ENCODE measurements at places on chromosomes 2 and 18.

- peak; percentile 6 for DNase-seq
These were observed 64.6 kb downstream of the NEB start for GRCh38 chr2:151669585-151670081.

- no peak for DNase-seq
These were observed 208.7 kb downstream of the TWIST2 start for GRCh38 chr2:239056611-239057010.

DNA sequence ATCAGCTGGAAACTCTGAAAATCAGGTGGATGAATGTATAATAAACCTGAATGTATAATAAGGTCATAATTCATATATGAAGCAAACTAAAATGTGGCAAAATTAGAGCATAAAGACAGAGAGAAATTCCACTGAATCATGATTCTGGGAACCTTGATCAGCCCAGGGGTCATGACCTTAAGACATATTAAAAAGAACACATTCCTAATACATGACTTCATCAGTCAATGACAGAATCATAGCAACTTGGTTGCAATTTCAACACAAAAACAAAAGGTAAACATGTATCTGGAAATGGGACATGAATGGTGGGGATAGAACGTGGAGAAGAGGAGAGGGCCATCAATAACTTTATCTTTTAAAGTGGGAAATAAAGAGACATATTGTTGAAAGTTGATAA, 17.6 kb downstream of the AFF3 start:
- DNase-seq = no peak

DNA sequence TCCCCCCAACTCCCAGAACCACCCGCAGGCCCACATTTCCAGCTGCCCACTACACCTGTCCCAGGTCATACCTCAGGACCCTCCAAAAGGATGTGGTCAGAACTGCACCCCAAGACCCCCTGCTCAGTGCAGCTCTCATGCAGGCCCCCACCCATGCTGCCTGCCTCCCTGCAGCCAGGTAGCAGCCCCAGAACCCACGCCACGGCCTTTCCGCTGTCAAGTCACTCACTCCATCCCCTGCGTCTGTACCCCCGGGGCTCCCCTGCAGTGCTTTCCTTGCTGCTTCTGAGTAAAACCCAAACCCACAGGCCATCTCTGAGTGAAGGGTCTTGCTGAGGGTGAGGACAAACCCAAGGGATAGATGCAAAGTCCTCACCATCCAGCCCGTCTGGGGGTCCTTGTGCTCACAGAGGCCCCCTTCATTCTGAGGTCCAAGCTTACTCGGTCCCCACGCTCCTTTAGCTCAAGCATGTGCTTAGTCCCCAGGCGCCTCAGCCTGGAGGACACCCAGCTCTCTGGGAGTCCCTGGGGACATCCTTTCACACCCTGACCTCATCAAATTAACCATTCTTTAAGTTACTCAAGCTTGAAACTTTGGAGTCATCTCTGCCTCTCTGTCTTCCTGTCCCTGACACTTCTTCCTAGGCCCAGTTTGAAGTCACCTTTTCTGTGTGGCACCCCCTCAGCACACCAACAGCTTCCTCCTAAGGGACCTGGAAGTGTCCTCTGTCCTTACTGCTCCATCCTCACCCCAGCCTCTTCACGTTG, 130.1 kb downstream of the SMAD7 start:
- no peak for DNase-seq

- DNase-seq = no peak
These were observed 32.2 kb downstream of the DOK6 start for GRCh38 chr18:69432847-69433246.

GRCh38 chr2:1567556-1568344, 154.5 kb downstream of the TPO start:
- DNase-seq = no peak

DNA sequence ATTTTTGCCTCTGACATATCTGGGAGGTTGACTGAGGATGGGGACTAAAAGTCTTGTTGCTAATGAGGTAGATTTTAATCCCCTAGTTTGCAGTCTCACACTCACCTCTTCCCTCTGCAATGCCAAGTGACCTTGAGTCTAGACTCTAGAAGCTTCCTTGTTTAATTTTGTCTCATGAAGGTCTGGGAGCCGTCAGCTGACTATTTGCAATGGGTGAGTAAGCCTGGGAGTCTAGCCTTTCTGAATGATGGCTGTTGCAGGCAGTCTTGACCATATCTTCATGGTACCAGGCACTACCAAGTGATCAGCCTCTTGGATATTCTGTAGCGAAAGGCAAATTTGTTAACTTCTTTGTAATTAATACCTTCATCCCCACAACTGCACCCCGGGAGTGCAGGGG, 61.2 kb downstream of the ARHGAP15 start:
- no peak for DNase-seq

- no peak for DNase-seq
These were observed 83.1 kb downstream of the NBEAL1 start for GRCh38 chr2:203097735-203098134.

- no peak for DNase-seq
These were observed 37.2 kb upstream of the EVA1A start for GRCh38 chr2:75597949-75598348.

- no peak for DNase-seq
These were observed 512 bp downstream of the FAP start for GRCh38 chr2:162242586-162243280.

DNA sequence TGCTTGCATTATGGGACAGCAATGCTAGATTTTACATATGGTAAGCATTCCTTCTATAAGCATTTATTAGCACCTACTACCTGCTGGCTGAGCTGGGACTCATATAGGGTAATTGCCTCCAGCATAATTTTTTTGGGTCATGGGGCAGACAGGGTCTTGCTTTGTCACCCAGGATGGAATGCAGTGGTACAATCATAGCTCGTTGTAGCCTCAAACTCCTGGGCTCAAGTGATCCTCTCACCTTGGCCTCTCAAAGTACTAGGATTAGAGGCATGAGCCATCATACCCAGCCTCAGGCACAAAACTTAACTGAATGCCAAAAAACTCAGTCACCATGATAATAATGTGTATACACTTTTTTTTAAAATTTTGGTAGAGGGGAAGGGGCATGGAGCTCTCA, 35.3 kb downstream of the TMEM237 start:
- DNase-seq = no peak

- DNase-seq = no peak
These were observed 798.5 kb downstream of the TRIB2 start for GRCh38 chr2:13515254-13515653.

DNA sequence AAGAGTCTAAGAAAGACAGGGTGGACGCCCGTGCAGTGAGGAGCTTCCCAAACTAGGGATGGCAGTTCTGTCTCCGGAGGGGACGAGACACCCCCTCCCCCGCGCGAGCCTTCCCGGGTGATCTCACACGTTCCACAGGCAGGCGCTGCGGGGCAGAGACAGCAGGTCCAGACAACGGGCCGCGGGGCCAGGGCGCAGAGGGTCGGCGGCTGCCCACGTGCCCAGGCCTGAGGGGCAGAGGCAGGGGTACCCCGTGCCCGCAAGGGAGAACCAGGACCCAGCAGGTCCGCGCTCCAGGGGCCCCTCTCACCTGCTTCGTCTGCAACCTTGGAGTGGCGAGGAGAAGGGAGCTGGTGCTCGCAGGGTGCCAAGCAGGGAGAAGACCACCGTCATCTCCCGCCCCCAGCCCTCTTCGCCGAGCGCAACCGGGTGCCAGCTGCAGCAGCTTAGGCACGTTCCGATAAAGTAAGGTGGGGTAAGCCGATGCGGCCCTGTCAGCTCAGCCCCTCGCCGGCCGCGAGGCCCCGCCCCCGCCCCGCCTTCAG, at the start of gene GPR155:
Gene GPR155 (minus strand): TSS at position 467 of the 545 bp plus-strand sequence. CDS start 5,073 bp downstream, outside the sequence.
- no peak for DNase-seq

DNA sequence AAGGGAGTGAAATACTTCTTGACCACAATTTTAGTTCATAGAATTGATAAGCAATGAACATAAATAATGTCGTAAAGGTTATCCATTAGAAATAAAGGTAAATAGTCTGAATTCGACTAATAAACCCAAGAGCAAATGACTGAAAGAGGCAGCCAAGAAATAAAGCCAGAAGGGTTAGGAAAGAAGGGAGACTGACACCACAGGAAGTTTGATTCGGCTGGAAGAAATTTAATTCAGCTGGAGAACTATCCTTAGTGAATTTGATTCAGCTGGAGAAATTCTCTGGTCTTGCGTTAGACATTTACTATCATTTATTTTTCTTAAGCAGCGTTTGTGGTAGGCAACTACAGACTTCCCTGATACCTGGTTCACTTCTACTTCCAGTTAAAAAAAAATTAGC, 429.6 kb downstream of the PID1 start:
- DNase-seq = no peak

DNA sequence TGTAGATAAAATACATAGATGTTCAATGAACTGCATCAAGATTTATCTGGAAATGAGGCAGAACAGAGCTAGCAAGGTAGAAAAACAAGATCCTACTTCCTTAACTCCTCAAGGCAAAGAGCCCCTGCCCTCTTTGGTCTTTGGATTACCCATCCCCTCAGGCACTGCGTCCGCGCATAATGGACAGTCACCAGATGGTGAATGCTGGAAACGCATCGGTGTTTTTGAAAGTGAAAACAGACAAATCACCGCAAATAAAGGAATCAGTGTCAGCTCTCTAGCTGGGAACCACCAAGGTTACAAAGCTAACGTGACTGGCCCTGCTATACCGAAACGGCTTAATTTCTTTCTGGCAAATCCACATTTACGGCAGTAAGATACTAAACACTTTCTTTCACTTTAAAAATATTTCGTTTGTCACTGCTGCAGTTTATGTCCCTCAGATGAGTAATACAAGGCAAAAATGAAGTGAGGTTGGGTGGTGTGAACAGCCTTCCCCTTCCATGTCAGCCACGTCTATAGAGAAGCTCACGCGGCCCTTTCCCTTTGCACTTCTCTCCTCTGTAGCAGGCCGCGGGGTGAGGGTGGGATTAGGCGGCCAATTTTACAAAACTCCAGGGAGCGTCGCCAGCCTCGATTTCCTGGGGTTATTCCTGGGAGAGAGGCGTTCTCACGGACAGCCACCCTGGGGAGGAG, 627 bp upstream of the GALR1 start:
- no peak for DNase-seq

DNA sequence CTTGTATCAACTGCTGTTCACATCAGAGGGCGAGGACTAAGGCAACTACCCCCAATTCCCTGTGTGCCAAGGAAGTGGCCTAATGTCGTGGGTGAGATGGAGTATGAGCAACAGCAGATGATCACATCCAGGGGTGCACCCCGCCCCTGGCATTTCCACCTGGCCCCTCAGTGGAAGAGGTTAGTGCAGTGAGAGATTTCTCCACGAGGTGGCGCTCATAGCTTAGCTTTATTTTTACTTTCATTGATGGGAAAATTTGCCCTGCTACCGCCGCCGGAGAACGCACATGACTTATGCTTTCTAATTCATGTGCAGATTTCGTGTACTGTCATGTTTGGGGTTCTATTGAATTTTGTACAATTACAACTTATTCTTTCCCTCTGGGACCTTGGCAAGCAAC, 470.6 kb upstream of the MEX3C start:
- no peak for DNase-seq

DNA sequence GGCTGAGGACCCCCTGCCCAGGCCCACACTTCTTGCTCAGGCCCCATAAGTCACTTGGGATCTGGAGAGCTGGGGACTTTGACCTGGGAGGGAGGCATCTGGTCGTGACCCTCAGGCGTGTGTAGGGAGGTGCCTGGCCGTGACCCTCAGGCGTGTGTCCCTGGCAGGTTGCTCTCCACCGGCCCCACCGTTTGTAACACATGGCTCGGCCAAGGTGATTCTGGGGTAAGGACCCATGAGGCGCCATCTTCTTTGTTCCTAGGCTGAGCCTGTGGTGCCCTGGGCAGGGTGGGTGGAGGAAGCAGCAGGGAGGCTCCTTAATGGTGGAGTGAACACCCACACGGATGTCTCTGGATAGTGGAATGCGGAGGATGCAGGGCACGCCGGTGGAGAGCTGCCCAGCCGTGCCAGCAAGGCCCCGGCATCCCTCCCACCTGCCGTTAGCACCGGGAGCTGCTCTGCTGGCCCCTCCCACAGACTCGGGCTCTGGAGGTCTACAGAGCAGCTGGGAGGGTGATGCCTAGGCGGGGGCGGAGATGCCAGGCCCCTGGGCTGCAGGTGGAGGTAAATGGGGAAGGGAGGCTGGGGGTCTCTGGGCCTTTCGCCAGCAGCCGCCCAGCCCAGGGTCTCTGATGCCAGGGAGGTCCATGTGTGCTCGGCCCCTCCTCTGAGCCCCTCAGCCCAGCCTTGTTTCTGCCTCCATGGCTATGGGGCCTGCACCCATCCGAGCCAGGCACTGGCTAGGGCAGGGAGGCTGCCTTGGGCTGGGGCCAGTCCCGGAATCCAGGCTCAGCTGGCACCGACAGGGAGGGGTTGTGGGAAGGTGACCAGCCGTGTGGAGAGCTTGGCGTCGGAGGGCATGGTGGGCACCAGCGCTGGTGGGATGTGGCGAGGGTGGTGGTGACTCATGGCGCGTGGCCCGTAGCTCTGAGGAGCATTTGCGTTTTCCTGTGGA, 1.1 kb upstream of the GAL3ST2 start:
- no peak for DNase-seq

DNA sequence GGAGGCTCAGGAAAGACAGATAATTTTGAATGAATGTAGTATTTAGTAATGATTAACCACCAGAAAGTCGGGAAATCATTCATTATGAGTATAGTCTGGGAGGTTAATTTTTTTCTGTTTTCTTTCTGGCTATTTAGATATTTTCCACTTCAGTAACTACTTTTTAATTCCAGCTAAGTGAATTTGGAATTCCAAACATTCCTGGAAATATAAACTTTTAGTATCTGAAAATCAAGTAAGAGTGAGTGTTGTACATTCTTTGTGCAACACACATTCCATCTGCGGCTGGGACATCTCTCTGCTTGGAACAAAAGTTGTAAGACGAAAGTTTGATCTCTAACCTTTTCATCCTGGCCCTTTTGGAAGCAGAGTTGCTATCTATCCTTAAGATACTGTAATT, 275.7 kb upstream of the SPRED2 start:
- DNase-seq = no peak

DNA sequence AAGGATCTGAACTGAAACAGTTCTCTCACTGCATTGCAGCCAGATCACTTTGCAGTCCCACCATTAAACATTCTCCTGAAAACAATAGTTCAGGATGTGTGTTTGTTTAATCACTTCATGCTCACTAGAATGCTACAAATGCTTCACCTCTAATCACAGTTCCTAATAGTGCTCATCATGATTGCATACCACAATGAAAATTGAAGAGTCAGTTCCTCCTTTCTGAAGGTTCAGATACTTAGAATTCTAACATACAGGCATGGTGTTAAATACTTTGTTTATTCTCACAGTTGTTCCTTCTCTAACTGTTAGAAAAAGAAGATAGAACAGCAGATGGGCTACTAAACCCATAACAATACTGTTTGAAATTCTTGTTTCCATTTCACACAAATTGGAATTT, 622.3 kb upstream of the ACVR2A start:
- DNase-seq = no peak

DNA sequence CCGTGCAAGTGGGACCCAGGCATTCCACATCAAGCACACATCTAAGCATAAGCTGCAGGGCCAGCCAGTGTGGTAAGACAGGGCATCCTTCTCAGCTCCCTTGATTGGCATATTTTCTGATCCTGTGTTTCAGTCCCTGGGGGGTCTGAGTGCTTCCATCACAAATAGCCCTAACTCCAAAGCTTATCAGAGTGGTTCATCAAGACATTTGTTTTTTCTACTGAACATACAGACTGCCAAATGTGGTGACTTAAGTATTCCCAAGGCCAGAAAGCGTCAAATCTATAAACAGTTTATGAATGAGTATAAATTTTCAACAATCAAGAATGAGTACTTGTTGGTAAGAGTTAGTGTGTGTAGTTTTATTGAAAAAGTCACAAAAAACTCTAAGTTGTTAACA, 18.8 kb downstream of the SPRED2 start:
- DNase-seq = no peak

- DNase-seq = no peak
These were observed 36.3 kb downstream of the SMAD2 start for GRCh38 chr18:47893939-47894699.

- no peak for DNase-seq
These were observed 246.7 kb downstream of the BABAM2 start for GRCh38 chr2:28137221-28137620.

All from stimulated activated CD8-positive, alpha-beta memory T cell treated with anti-CD3 and anti-CD28 coated beads, Interleukin-12 subunit alpha, Interleukin-12 subunit beta, amount 100 ng/mL, for 1 hour (primary cell).